ENCODE measurements at places on chromosomes 6 and 20. TPM values are rescaled to one million over a fixed set of nuclear protein-coding genes. Genes with fewer than 3 reads are reported as not detected.

Gene FOXQ1
- total RNA-seq, result not detected

Gene LY6G6D
- total RNA-seq, result not detected

Gene CEP57L1
- 17.4 TPM for total RNA-seq

Gene PDE10A
- total RNA-seq, result 6.1 TPM

Gene LAMP5
- 0.30 TPM for total RNA-seq

Gene PPARD
- 6.4 TPM for total RNA-seq

Gene SYNDIG1
- not detected for total RNA-seq

Gene OR5V1
- not detected for total RNA-seq

Gene GNMT
- not detected for total RNA-seq
